Stomach (tissue), 19 donors: ENCODE measurements at places on chromosomes 13 and 19.
A peak's percentile ranks its signal among the peaks of the same experiment; 100 is the strongest.

- no peaks in the 10 kb centered on the region for H3K4me1 ChIP-seq
- H3K4me3 ChIP-seq: no peak overlapping the region
- H3K36me3 ChIP-seq: no peaks in the 10 kb centered on the region
Measured at GRCh38 chr13:40101708-40102359, 446.4 kb downstream of the COG6 start.

DNA sequence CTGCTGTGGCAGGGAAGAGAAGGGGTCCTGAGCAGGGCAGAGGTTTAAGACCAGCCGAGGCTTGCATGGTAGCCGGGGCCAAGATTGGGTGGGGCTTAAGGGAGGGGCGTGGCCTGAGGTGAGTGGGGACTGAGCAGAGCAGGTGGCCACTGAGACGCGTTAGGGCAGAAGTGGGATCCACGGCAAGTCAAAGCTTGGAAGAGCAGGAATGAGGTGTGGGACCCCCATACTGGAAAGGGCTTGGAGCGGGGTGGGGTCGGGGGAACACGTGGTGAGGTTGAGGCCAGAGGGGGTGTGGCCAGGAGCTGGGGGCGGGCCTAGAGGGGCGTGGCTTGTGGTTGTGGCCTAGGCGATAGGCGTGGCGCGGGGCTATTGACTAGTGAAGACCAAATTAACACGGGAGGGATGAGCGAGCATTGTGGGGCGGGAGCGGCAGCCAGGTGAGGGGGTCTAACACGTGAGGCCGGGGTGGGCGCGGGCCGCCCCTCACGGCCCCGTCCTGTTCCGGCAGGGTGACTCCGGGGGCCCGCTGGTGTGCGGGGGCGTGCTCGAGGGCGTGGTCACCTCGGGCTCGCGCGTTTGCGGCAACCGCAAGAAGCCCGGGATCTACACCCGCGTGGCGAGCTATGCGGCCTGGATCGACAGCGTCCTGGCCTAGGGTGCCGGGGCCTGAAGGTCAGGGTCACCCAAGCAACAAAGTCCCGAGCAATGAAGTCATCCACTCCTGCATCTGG lies 3.3 kb downstream of the CFD start:
- peaks cover 8% of the 10 kb centered on the region for H3K36me3 ChIP-seq
- peak overlapping the region; percentile 28 for H3K4me3 ChIP-seq
- peaks cover 49% of the 10 kb centered on the region for H3K4me1 ChIP-seq
- no peak overlapping the region for H3K27ac ChIP-seq

DNA sequence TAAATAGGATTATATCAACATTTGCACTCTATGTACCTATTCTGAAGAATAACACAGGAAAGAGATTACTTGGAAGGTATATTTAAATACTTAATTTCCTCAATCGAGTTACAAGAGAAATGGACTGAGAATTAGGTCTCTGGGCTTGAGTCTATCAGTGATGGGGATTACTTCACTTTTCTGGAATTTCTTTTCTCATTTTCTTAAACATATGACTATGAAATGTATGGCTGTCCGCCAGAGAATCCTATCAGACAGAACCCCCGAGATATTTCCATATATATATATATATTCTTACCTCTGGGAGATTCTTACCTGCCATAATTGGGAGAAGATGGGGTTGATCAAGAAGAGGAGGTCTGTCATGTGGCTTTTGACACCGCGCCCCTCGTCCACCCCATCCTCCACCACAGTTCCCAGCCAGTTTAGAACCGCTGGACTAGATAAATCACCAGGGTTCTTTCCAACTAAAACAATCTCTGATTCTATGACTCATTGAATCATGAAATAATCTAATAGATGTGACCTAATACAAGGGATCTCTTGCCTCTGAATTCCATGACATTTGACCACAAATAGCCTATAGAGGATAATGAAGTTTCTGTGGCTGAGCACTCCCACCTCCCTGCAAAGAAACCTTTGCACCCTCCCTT lies 231.3 kb downstream of the TBC1D4 start:
- no peaks in the 10 kb centered on the region for H3K27me3 ChIP-seq
- H3K36me3 ChIP-seq: no peaks in the 10 kb centered on the region
- H3K4me3 ChIP-seq: no peak overlapping the region
- peak; percentile 53 for DNase-seq
- H3K4me1 ChIP-seq: no peaks in the 10 kb centered on the region

- no peak overlapping the region for H3K4me3 ChIP-seq
- no peak for DNase-seq
- peaks cover 33% of the 10 kb centered on the region for H3K36me3 ChIP-seq
- H3K4me1 ChIP-seq: no peaks in the 10 kb centered on the region
Measured at GRCh38 chr13:113238536-113238935, 29.1 kb downstream of the CUL4A start.

DNA sequence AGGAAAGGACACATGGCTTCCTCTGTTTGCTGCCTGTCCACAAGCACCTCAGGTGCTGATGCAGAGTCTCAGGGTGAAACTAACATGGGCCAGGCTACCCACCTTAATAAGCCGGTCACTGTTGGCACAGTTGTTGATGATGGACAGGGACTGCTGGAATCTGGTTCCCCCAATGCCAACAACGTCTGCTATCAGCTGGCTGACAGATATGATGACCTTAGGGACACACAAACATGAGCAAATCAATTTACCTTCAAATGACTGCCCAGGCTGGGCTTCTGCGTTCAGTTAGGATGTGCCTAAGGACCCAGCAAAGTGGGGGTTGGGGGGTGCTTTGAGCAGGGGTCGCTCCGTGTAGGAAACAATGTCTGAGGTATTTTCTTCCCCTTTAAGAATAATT lies 77.1 kb upstream of the SLC15A1 start:
- no peak for DNase-seq
- no peak overlapping the region for H3K27ac ChIP-seq
- peaks cover 71% of the 10 kb centered on the region for H3K36me3 ChIP-seq
- no peaks in the 10 kb centered on the region for H3K27me3 ChIP-seq
- H3K4me3 ChIP-seq: no peak overlapping the region
